ENCODE measurements at places on chromosomes 6 and 20.

GRCh38 chr20:50189681-50190250 lies 864 bp upstream of the CEBPB start:
- no peak for DNase-seq

GRCh38 chr6:170388113-170388512 lies 81.6 kb downstream of the FAM120B start:
- DNase-seq, result no peak

DNA sequence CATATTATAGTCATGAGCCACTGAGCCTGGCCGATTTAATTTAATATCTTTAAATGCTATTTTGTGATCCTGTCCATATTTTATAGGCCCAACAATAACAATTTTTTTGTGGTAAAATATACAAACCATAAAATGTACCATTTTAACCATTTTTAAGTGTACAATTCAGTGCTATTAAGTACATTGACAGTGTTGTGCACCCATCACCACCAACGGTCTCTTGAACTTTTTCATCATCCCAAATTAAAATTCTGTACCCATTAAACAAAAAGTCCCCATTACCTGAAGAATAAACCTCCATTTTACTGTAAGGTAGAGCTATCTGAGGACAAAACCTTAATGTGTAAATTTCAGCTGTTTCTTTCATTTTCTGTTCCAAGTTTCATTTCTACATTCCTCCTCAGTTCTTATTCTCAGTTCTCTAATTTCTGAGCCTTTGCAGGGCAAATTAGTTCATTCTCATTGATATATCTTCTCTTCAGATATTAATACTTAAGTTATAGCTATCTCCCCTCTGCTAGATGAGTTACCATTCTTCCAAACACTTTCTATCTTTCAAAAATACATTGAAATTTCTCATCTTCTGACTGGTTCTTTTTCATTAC lies 10.3 kb downstream of the MTO1 start:
- no peak for DNase-seq

DNA sequence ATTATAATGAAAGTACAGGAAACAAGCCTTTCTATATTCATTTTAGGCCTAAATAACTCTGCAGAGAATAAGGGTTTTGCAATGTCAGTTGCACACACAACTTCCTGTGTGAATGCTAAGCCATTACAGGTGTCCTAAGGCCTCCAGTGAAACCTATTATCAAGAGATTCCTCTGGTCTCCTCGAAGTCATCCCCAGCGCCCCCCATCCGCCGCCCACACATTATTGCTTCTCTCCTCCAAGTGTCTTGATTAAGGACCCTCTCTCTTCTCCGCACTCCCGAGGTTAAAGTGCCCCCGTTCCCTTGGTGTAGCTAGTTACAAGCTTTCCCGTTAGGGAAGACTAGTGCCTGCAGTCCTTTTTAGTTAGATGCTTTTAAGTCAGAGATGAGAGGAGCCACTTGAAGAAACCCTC lies 1.3 kb downstream of the HIVEP2 start:
- DNase-seq, result peak; percentile 8

DNA sequence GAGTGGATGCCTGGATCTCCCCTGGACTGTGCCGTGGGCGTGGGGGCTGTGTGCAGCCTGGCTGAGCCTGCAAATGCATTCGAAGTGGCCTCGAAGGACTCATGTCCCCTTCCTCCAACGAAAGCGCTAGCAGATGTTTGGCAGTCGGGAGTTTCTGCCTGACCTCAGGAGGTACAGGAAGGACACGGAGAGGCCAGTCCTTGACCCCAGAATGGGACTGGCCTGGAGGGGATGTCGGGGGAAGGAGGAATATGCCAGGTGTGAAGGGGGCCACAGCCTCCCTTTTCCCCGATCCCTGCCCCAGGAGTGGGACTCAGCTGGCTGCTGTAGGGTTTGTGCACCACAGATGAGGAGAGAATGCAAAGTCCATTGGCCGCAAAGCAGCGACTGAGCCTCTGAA lies 45.6 kb downstream of the APCDD1L start:
- DNase-seq, result no peak

DNA sequence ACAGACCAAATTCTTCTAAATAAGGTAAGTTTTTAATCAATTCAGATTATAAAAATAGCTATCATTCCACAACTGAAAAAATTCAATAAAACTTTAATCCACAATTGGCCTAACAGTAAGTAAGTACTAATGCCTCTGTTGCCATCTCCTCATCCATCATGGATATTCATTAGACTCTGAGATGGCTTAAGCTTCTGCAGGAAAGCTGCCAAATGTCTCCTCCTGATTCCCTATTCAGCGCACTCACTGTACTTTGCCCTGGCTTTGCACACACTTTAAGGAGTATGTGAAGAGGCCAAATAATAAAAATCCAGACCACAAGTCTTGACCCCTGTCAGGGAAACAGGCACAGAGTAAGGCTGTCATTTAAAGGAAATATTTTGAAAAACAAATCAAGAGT lies 23.6 kb downstream of the PGM3 start:
- DNase-seq, result no peak

GRCh38 chr6:3962291-3963280 lies 113.4 kb downstream of the FAM50B start:
- peak; percentile 31 for DNase-seq

DNA sequence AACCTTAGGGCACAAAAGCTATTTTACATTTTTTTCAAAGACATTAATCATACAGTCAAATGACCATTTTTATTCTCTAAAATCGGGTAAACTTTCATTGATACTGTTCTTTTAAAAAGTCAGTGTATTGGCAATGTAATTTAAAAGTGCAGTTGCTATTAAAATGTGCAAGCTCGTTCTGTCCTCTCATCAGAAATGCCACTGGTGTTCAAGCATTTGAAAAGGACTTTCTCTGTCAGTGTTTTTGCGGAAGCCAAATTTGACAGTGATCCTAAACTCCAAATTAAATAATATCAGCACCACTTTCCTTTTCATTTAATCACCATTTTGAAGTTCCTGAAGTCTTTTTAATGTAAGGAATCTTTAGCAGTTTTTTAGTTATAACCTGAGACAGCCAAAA lies 69.6 kb downstream of the AFG1L start:
- no peak for DNase-seq

DNA sequence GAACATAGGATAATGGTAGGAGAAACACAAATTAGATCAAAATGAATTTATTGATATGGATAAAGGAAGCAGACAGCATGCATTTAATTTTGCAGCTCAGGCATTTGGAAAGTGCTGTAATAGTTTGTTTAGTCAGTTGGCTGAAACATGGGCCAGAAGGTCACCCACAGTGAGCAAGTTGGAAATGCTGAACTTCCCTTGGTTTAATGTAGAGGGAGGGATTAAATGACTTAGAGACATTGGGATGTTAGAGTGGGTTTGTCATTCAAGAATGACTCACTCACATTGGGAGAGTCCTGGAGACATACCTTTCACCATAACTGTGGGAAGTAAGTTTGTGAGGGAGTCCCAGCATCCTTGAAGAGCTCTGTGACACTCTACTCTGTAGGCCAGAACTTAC lies 231.5 kb upstream of the PLCB4 start:
- DNase-seq, result no peak

DNA sequence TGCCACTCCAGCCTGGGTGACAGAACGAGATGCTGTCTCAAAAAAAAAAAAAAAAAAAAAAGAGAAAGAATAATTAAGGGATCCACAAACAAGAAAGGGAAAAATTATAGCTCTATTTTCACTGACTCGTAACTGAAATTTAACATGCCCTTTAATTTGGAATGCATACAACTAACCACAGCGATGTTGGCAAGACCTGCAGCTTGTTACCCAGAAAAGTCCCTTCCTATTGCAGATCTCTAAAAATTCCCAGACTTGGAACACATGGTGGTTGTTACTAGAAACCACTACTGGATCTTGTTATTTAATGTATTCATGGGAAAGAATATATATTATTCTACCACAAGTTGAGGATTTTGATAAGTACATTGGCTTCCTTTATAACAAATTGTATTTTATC lies 27.8 kb upstream of the SMIM28 start:
- no peak for DNase-seq

- DNase-seq, result no peak
Measured at GRCh38 chr6:118992186-118992795, 57.3 kb upstream of the MCM9 start.

GRCh38 chr6:130787726-130788500 lies 39.3 kb upstream of the SMLR1 start:
- DNase-seq, result no peak

- DNase-seq, result no peak
Measured at GRCh38 chr20:63795178-63795830, 35.8 kb downstream of the ZBTB46 start.

DNA sequence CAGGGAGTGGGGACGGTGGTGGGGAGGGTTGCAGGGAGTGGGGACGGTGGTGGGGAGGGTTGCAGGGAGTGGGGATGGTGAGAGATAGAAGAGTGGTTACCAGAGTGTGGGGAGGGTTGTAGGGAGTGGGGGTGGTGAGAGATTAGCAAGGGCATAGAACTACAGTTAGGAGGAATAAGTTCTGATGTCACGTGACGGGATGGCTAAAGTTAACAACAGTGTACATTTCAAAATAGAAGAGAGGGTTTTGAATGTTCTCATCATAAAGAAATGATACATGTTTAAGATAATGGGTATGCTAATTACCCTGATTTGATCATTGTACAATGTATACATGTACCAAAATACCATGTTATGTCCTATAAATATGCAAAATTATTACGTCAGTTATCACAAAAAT lies 57.6 kb upstream of the FRMD1 start:
- no peak for DNase-seq

DNA sequence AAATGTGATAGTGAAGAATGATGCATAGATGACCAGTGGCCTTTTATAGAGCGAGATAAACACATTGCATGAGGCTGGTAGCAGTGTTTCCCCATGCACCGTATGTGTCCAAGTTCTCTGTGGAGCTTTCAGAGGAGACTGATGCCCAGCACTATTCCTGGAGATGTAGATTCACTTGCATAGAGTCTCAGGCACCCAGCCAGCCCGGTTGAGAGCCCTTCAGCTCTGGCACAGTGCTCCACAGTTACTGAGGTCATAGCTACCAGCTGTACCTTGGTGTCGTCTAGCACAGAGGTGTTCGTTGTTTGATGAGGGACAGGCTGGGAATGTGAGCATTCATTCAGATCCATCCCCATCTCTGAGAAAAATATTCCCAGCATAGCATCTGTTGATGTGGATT lies 328.9 kb downstream of the FARS2 start:
- DNase-seq, result no peak

GRCh38 chr20:4711511-4711910 lies 10.2 kb upstream of the PRND start:
- no peak for DNase-seq
